ENCODE measurements at places on chromosomes 16 and 17.

DNA sequence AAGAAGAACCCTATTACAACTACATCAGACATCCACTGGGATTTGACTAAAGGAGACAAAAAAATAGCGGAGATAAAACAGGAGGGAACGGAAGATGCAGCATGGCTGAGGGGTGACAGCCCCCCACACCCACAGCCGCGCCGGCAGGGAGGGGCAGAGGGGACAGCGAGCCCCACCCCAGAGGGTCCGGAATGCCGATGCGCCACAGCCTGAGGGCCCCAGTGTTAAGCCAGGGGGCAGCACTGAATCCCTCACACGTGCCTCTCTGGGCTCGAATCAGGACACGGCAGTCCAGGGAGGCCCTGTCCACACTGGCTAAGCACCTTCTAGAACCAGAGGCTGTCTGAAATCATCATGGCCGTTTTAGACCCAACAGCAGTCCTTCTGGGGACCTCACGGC is 18.8 kb downstream of the MAP1LC3B start:
- no peak for DNase-seq

GRCh38 chr17:44722254-44722653 is 13.8 kb downstream of the DBF4B start:
- no peak for DNase-seq

DNA sequence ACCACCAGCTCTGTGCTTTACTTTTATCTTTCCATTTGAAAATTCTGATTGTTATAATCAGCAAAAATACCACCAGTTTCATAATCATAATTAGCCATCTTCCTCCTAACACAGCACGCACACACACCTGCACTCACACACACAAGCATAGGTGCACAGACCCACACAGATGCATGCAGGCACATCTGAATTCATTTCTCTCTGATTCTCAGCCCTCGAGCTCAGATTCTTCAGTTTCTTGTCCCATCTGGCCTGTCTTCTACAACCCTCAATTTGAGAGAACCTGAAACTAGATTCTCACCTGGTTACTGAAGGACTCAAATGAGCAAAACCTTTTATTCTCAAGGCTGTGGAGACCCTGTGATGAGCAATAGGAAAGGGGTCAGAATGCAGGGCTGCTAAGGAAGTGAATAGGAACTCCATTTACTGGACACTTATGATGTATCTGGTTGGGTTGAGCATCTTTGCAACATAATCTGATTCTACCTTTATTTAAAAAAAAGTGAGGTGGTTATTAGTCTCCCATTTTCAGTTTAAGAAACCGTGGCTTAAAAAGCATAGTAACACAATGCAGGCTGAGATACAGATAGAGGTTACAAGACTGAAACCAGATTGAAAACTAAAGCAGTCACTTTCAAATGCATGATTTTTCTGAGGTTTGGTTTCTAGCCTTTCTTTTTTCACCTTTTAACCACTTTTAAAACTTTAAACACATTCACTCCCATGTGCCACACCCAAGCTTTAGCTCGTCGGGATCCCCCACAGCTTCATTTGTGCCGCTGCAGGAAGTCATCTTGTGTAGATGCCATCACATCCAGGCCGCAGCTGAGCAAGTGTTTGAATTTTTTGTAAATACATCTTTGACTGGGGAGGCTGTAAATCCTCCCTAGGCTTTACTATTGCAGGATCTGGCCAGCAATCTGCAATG is 9.4 kb downstream of the KRT33A start:
- DNase-seq = peak; percentile 78

DNA sequence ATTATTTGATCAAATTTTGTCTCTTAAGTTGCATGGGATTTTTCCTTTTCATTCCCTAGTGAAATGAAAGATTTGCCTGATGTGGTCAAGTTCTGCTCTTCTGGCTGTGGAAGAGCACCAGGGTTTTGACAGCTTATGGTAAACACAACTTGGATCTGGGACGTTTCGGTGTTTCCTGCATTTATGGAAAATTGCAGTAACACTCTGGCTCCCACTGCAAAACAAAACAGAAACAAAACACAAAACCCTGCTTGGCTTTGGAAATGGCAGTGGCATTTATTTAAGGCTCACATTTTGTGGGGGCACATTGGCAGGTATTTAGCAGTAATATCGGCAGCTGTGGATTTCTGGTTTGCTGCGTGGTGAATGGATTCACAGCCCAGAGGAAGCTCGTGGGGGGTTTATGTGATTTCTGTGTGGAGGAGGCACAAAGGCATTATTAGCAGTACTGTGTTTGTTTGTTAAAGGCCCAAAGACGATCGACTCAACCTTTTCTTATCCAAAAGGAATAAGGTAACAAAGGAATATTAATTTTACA is 377.8 kb downstream of the SNX29 start:
- DNase-seq = no peak

GRCh38 chr16:56915336-56916119 is 16.4 kb upstream of the HERPUD1 start:
- DNase-seq = no peak

GRCh38 chr16:55001931-55002330 is 71.3 kb downstream of the IRX5 start:
- DNase-seq = no peak
